PC-9 (cell line): ENCODE measurements at places on chromosomes 12 and 14. TPM values are rescaled to one million over a fixed set of nuclear protein-coding genes. Genes with fewer than 3 reads are reported as not detected.
A peak's percentile ranks its signal among the peaks of the same experiment; 100 is the strongest.

- H3K36me3 ChIP-seq = no peaks in the 10 kb centered on the region
- H3K27me3 ChIP-seq = no peaks in the 10 kb centered on the region
- DNase-seq = no peak
- no peak overlapping the region for H3K27ac ChIP-seq
- peaks cover 24% of the 10 kb centered on the region for H3K4me1 ChIP-seq
Observed at GRCh38 chr12:105865886-105866285, 272.9 kb downstream of the NUAK1 start.

Gene SLC22A17
- total RNA-seq = not detected in 2 replicates

- H3K4me1 ChIP-seq = no peaks in the 10 kb centered on the region
- H3K36me3 ChIP-seq = no peaks in the 10 kb centered on the region
- DNase-seq = no peak
- H3K27me3 ChIP-seq = no peaks in the 10 kb centered on the region
- H3K27ac ChIP-seq = no peak overlapping the region
Observed at GRCh38 chr12:122793685-122794106, 19.3 kb downstream of the CCDC62 start.

GRCh38 chr14:79017561-79017960, 847.4 kb downstream of the NRXN3 start:
- no peak for DNase-seq
- peaks cover 40% of the 10 kb centered on the region for H3K4me1 ChIP-seq
- H3K4me3 ChIP-seq = no peak overlapping the region
- H3K27ac ChIP-seq = no peak overlapping the region

DNA sequence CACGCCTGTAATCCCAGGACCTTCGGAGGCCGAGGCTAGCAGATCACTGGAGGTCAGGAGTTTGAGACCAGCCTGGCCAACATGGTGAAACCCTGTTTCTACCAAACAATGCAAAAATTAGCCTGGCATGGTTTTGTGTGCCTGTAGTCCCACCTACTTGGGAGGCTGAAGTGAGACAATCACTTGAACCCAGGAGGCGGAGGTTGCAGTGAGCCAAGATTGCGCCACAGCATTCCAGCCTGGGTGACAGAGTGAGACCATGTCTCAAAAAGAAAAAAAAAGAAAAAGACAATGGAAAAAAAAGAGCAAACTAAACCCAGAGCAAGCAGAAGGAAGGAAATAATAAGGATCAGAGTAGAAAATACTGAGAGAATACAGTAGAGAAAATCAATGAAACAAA, 5.4 kb downstream of the CHURC1 start:
- no peak overlapping the region for H3K27ac ChIP-seq
- H3K27me3 ChIP-seq = no peaks in the 10 kb centered on the region
- H3K4me1 ChIP-seq = peaks cover 18% of the 10 kb centered on the region
- peak; percentile 44 for DNase-seq
- H3K4me3 ChIP-seq = no peak overlapping the region

DNA sequence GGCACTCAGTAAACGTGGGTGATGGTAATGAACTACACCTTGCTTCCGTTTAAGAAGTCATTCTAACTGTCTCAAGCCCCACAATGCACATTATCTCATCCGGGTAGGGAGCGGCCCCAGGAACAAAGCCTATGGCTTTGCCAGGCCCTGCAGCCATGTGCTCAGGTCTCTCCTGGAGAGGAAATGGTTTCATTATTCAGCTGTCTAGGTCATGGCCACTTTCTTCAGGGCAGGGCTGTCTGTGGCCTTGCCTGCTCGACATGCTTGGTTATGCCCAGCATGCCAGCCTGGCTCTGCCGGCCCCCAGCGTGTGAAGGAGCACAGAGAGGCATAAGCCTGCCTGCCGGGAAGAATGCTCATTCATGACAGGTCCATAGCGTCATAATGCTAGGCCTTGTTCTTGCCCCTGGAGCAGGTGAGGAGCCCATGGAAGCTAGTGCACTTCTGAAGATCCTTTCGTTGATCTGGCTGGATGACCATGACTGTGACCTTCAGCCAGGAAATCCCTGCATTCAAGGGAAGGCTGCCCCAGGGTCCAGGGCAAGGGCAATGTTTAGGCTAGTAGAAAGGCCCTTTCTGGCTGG, 26.3 kb upstream of the FOS start:
- H3K4me3 ChIP-seq = no peak overlapping the region
- DNase-seq = peak; percentile 89
- no peaks in the 10 kb centered on the region for H3K27me3 ChIP-seq
- peak overlapping the region; percentile 57 for H3K27ac ChIP-seq
- H3K4me1 ChIP-seq = peaks cover 78% of the 10 kb centered on the region
- no peaks in the 10 kb centered on the region for H3K36me3 ChIP-seq

- H3K4me3 ChIP-seq = no peak overlapping the region
- H3K27ac ChIP-seq = 0 out of 2 replicates have a peak overlapping the region, but pooled peaks have one; percentile 18
- no peaks in the 10 kb centered on the region for H3K27me3 ChIP-seq
- no peak for DNase-seq
- peaks cover 9% of the 10 kb centered on the region for H3K4me1 ChIP-seq
- H3K36me3 ChIP-seq = peaks cover 12% of the 10 kb centered on the region; the same call in 1 of the 2 replicates
Observed at GRCh38 chr14:93318927-93319326, 13.9 kb downstream of the BTBD7 start.

DNA sequence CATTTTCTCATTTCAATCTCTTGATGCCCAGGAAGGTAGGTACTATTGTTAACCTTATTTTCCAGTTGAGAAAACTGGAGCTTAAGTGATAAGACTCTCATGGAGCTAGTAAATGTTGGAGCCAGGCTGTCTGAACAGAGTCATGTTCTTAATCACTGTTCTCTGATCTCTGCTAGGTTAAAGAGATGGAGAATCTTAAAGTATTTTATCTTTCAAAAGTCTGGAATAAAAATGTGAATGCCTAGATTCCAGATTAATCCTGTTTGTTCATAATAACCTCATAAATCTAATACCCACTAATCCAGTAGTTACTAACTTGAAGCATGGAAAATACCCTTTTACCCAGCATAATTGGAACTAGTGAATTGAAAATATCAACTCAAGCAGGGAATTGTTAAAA, 341.0 kb upstream of the RGS6 start:
- H3K36me3 ChIP-seq = 0 out of 2 replicates have a peak, but pooled peaks cover 4% of the 10 kb centered on the region
- H3K27me3 ChIP-seq = no peaks in the 10 kb centered on the region
- DNase-seq = no peak
- peaks cover 10% of the 10 kb centered on the region; the same call in 1 of the 2 replicates for H3K4me1 ChIP-seq
- H3K27ac ChIP-seq = peak overlapping the region; percentile 29; the same call in 1 of the 2 replicates
- no peak overlapping the region for H3K4me3 ChIP-seq

- no peak overlapping the region for H3K27ac ChIP-seq
- no peak overlapping the region for H3K4me3 ChIP-seq
- no peaks in the 10 kb centered on the region for H3K4me1 ChIP-seq
- no peaks in the 10 kb centered on the region for H3K27me3 ChIP-seq
- no peak for DNase-seq
Observed at GRCh38 chr12:38850461-38850860, 54.9 kb downstream of the CPNE8 start.

- H3K27me3 ChIP-seq = no peaks in the 10 kb centered on the region
- H3K4me1 ChIP-seq = peaks cover 26% of the 10 kb centered on the region
- peak overlapping the region; percentile 5; the same call in 1 of the 2 replicates for H3K27ac ChIP-seq
- H3K36me3 ChIP-seq = peaks cover 18% of the 10 kb centered on the region
Observed at GRCh38 chr14:64937171-64937820, 5.2 kb downstream of the GPX2 start.

Gene KRT86
- 2.7 and 5.7 TPM in 2 replicates for total RNA-seq
